Cortex of kidney (tissue), 1 donor: ENCODE measurements at places on chromosomes 6 and 20.

DNA sequence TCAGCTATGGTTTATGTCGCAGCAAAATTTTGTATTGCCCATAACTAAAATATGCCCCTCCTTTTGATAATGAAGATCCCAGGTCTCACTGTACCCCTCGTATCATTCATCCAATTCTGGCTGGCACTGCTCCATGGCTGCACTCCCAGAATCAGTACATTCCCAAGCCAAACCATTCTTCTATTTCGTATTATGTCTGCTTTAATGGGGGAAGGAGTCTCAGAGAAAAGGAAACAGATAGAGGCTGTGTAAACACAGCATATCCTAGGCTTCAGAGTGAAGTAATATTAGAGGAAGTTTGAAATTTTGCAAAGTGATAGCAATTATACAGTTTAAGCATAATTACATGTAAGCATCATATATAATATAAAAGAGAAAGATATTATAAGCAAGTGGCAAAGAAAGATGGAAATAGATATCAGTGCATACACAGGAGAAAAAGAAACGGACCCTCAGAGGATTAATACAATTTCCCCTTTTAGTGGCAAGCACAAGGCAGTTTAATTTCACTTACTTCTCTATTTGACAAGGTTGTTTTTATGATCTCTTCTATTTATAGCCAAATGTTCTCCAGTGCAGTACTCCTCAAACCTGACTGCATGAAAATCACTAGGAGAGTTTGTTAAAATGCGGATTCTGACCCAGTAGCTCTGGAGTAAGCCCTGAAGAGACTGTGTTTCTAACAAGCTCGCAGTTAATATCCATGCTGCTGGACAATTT, 56.5 kb upstream of the TENT5A start:
- DNase-seq, result no peak

DNA sequence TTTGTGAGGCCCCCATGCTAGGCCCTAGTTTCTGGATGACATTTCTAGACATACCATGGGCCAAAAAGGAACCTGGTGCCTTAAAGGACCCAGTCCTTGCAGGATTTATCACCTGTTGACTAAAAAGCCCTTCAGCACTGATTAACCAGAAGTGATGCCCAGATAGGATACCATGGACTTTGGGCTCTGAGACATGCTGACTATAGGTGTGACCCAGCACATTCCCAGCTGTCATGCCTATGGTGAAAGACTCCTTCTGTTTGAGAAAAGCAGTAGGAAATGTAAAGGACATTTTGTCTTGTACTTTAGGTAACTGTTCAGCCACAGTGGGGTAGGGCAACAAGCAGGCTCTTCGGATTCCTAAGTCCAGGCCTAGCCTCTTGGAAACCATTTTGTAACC, 724.2 kb downstream of the CD109 start:
- DNase-seq, result no peak

DNA sequence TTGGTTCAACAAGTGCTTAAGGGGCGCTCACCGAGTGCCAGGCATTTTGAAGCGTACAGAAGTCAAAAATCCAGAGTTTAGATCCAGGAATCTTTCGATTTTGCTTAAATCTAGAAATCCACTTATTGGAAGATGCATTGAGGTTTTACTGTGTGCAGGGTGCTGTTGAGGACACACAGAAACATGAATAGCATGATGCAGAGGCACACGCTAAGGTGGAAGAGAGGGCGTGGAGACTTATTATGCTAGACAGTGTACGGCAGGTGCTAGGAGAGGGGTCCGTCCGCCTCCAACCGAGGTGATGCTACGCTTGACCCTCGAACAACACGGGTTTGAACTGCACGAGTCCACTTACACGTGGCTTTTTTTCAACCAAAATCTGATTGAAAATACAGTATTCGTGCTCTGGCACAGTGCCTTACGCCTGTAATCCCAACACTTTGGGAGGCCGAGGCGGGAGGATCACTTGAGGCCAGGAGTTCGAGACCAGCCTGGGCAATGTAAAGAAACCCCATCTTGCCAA, 1.0 kb upstream of the KIF13A start:
- no peak for DNase-seq

DNA sequence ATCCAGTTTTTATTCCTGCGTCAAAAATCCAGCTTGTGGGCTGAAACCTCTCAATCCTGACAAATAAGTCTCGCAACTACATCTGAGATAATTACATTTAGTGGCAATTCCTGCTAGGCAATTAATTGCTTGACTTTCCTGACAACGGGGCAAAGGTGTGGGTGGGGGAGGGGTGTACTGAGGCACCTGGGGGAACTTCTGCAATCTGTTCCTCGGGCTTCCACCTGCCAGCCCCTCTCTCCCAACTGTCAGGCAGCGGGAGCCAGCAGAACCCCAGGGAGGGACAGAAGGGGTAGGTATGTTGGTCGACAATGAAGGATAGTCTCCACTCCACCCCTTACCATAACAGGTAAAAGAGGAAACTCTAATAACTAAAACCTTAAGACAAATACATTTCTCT, 6.8 kb downstream of the C6orf52 start:
- no peak for DNase-seq

GRCh38 chr20:1854246-1854645, 41.0 kb upstream of the SIRPA start:
- DNase-seq, result no peak

DNA sequence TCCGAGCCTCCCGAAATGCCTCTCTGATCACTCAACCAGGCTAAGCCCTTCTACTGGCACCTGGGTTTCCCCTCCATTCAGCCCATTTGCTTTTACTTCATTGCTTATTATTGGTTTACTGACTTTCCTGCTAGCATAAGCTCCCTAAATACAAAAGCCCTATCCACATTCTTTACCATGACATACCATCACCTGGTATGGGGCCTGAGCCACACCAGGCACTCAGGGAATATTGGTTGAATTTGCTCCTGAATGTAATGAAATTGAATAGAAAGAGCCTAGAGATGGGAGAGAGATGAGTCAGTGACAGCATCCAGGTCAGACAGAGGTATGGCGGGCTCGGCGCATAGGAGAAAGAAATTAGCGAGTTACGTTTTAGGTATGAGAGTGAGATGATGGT, 120.0 kb downstream of the CD164 start:
- no peak for DNase-seq

DNA sequence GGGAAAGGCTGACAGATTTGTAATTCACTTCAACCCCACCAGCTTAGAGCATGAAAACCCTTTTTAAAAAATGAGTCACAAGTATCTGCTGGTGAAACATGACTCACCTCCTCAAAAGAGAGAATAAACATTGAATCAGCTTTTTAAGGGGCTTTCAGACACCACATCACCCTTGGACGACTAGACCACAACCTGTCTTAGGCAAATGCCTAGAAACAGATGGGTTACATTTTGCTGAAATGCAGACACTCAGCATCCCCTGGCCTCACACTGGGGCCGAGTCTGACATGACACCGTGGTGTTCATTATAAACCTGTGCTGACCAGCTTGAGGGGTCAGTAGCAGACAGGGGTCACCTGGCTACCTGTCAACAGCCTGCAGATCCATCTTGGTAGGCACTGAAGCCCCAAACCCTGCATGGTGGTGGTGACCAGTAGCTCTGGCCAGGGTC, 175.3 kb upstream of the CST7 start:
- DNase-seq, result no peak

GRCh38 chr6:88662163-88662580, 301.2 kb downstream of the RNGTT start:
- DNase-seq, result no peak
